ENCODE measurements at places on chromosomes 3 and 15.

- no peak for DNase-seq
Measured at GRCh38 chr3:123941542-123941941, 19.5 kb downstream of the CCDC14 start.

DNA sequence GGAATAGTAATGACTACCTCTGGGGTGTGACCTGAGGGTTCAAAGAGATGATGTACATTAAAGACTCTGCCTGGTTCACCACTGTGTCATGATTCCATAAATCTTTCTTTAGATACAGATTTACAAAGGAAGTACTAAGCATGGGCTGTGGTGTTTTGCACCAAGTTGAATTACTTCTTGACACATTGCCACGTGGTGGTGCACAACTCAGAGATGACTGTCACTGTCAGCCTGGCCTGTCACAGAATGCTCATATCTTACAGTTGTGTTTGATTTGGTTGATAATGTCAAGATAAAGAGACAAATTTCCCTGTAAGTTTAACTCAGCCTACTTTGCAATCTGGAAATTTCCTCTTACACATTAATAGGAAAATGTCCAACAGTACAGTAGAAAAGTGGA lies 3.2 kb downstream of the CTDSPL start:
- DNase-seq: no peak

- DNase-seq: no peak
Measured at GRCh38 chr3:193270451-193270850, 29.4 kb downstream of the PLAAT1 start.

GRCh38 chr3:180267202-180267843 lies 230.6 kb upstream of the PEX5L start:
- no peak for DNase-seq

- no peak for DNase-seq
Measured at GRCh38 chr15:101560722-101561583, 71.4 kb upstream of the PCSK6 start.

- DNase-seq: no peak
Measured at GRCh38 chr3:149647812-149648211, 10.0 kb downstream of the WWTR1 start.

DNA sequence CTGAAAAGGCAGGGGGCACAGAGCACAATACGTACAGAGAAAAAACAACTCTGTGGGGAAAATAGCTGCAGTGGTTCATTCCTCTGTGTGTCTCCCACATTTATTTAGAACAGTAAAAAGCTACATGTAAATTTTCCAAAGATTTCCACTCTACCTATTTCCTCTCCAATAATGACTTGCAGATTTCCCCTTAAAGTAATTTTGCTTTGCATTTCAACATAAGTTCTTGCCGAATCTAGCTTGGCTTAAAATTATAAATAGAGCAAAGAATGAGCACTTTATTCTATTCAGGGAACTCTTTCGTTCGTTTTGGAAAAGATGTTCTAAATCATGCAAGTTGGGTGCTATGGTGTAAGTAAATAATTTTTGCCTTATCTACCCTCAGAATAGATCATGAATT lies 58.2 kb upstream of the NR2E3 start:
- no peak for DNase-seq

- DNase-seq: no peak
Measured at GRCh38 chr3:123394391-123395020, 54.4 kb downstream of the ADCY5 start.

DNA sequence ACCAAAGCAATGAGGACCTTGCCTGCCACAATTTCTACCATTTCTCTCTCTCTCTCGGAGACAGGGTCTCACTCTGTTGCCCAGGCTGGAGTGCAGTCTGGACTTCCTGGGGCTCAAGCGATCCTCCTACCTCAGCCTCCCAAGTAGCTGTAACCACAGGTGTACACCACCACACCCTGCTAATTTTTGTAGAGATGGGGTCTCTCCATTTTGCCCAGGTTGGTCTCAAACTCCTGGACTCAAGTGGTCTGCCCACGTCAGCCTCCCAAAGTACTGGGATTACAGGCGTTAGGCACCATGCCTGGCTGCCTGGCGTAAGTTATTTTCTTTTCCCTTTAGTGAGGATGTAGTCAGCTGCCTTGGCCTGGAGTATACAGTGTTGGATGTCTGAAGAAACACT lies 37.7 kb upstream of the INO80 start:
- no peak for DNase-seq

GRCh38 chr3:67016522-67017080 lies 18.5 kb downstream of the KBTBD8 start:
- no peak for DNase-seq

- DNase-seq: no peak
Measured at GRCh38 chr3:188497021-188497420, 343.1 kb downstream of the LPP start.

GRCh38 chr3:119350114-119350513 lies 55.9 kb downstream of the ARHGAP31 start:
- no peak for DNase-seq
